ENCODE measurements at places on chromosomes 12 and 14. TPM values are rescaled to one million over a fixed set of nuclear protein-coding genes. Genes with fewer than 3 reads are reported as not detected.
A peak's percentile ranks its signal among the peaks of the same experiment; 100 is the strongest.

GRCh38 chr14:34580381-34580780 is 40.9 kb upstream of the EAPP start:
- DNase-seq = no peak

Gene ESR2
- total RNA-seq = not detected

DNA sequence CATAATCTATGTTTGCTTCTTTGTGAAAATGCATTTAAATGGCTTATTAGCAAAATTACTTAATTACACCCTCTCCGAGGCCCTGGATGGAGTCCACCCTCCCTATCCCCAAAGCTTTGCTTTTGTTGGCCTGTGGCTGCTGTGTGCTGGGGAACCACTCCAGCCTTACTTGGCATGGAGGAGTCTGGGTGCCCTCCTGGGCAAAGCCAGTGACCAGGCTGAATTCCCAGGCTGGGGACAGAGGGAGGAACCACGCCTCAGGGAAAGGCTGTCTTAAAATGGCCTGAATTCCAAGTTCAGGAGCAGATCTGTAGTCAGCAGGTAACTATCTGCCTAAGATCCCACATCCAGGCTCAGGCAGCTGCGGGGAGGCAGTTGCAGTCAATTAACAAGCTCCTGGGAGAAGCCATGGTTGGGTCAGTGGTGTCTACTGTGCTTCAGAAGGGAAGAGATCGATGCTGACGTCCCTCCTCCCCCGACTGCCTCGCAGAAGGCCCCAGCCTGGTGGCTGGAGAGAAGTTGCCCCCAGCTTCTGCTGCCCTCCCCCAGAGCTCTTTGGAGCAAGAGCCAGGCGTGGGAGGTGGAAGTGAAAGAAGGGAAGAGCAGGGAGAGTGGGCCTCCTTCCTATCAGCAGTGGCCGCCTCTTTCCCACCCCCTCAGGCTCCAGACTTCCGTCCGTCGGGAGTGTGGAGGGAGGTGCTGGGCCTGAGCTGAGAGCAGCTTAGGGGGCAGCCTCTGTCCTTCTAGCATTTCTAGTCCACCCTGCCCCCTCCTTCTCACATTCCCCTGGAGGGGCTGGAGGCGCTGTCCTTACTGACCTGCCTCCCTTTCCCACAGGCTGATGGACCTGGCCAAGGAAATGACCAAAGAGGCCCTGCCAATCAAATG is 11.3 kb downstream of the VASH1 start:
- DNase-seq = peak; percentile 62

Gene ERP27
- not detected for total RNA-seq

GRCh38 chr12:99910342-99910741 is 74.4 kb downstream of the ANKS1B start:
- no peak for DNase-seq

DNA sequence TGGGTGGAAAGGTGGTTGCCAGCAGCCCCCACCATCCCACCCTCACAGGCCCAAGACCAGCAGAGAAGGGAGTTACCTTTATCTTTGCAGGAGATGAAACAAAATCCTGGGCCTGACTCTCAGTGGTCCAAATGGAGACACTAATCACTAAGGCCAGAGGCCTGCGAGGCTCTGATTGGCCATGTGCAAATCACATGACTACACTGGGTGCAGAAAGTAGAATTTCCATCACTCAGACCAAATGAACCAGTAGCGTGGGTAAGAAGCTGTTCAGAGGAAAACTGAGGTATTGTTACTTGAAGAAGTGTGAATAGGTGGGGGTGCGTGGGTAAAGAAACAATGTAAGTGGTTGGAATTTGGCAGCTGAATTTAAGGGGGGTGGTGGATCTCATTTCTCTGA is 20.2 kb upstream of the PPP1CC start:
- DNase-seq = no peak

- DNase-seq = no peak
These were observed at the start of gene GLS2 for GRCh38 chr12:56488041-56488955. GLS2 (minus strand) TSS chr12:56488161; CDS start chr12:56488118, 43 bp downstream.

GRCh38 chr12:120048263-120048662 is 59.2 kb downstream of the BICDL1 start:
- DNase-seq = no peak

Gene DAO
- not detected for total RNA-seq

GRCh38 chr12:10501030-10501429 is 4.7 kb upstream of the EIF2S3B start:
- DNase-seq = no peak

GRCh38 chr14:79658221-79658620 is 553.1 kb downstream of the DIO2 start:
- DNase-seq = no peak

GRCh38 chr12:38883629-38884134 is 21.7 kb downstream of the CPNE8 start:
- no peak for DNase-seq

- no peak for DNase-seq
These were observed 64.5 kb upstream of the DDX11 start for GRCh38 chr12:31008961-31009840.

Gene KRT71
- total RNA-seq = not detected

DNA sequence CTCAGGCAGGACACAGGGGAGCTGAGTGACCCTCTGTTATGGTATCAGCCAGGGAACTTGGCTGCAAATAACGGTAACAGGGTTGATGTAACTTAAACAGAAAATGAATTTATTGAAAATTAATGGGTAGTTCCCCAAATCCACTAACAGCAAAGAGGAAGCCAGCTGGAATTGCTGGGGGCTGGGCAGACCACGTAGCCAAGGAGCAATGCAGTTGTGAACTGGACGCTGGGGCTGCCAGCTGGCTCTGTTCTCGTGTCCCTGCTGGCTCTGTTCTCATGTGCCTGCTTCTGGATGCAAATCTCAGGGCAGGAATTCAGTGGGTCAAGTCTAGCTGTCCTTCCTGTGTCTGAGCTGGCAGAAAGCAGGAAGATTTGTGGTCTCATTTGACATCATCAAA is 1383.3 kb upstream of the TMEM132C start:
- no peak for DNase-seq

DNA sequence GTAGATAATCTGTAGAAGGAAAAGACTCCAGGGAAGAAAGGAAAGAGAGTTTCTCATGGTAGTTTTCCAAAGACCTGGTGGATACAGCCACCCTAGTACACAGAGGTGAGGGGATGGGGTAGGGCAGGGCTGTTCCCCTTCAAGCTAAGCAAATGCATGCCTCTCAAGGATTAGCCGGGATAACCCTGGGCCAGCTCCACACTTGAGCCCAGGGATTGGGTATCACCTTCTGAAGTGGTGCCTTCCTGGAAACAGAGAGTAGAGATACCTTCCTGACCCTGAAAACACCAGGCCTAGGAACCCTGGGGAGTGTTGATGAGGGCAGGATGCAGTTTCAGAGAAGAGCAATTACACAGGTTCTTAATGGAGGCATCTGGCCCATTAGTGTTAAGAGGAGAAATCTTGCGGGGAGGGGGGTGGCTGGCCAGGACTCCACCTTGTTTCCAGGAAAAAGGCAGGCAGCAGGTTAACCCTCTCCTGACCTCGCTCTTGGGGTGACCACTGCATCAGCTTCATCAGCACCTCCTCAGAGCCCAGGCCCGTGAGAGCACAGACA is 106.9 kb upstream of the TMEM233 start:
- DNase-seq = no peak

Gene GLS2
- not detected for total RNA-seq

DNA sequence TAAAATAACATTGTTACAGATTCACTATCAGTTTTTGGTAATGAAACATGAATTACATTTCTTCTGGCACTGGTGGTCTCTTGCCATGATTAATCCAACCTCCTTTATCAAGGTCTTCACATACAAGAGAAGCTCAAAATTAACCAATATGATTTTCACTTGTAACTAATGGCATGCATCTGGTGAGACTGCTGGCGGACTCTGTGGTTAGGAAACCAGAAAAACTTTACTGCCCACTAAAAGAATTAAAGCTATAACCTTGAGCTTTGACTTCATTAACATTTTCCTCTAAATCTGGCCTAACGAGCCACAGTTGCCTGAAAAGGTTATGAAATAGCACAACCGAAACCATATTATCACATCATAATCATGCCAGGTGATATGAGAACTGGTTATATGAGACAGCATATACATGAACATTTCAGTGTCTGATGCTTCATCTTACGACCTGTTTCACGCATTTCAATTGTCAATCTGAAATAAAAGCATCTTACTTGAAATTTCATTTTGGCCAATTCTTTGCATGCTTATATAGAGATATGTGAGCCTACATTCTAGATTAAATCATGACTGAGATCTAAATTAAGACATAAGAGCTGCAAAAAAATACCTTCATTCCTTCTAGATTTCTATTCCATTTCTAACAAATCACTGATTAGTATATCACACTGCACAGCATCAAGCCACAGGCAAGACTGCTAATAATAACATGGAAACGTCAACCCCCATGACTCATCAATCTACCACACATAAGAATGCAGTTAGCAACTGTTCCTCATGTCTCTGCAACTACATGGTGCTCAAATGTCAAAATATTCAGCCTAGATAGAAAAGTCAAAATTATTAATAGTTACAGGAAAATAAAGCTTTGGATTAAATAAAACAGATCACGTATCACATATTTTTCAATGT is 89.3 kb downstream of the OSBPL8 start:
- DNase-seq = peak; percentile 78

- no peak for DNase-seq
These were observed 14.9 kb upstream of the CCDC60 start for GRCh38 chr12:119319638-119320037.

GRCh38 chr14:92409043-92409442 is 86.1 kb downstream of the SLC24A4 start:
- DNase-seq = no peak

GRCh38 chr12:120799243-120800045 is 73.8 kb downstream of the ACADS start:
- DNase-seq = no peak

- DNase-seq = no peak
These were observed 359.3 kb downstream of the BCL11B start for GRCh38 chr14:98912655-98913054.

GRCh38 chr12:71704920-71705319 is 19.0 kb downstream of the TMEM19 start:
- DNase-seq = no peak

Gene MAP1LC3B2
- total RNA-seq = 1.8 TPM

- peak; percentile 46 for DNase-seq
These were observed 87.8 kb downstream of the ZFP36L1 start for GRCh38 chr14:68704736-68705720.

DNA sequence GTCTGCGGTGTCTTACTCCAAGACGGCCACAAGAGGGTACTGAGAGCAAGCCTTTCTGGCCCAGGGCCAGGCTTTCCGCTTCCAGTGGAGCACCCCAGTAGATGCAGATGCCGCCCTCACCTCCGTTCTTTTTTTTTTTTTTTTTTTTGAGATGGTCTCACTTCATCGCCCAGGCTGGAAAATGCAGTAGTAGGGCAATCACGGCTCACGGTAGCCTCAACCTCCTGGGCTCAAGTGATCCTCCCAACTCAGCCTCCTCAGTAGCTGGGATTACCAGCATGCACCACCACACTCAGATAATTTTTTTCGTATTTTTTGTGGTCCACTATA is 5.6 kb upstream of the LBHD2 start:
- peak; percentile 73 for DNase-seq

- peak; percentile 70 for DNase-seq
These were observed 100.4 kb downstream of the RFLNA start for GRCh38 chr12:124395284-124395752.

DNA sequence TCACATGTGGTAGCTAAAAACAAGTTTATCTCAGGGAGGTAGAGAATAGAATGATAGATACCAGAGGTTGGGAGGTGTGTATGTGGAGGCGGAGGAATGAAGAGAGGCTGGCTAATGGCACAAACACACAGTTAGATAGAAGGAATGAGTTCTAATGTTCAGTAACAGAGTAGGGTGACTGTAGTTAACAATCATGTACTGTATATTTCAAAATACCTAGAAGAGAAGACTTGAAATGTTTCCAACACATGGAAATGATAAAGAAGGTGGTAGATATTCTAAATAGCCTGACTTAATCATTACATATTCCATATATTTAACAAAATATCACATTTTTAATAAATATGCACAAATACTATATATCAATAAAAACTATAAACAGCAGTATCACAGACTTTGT is 8.9 kb upstream of the IFNG-AS1 start:
- DNase-seq = no peak

Gene HPD
- total RNA-seq = 0.12 TPM

Gene PCED1B
- total RNA-seq = 0.52 TPM

GRCh38 chr14:51821822-51822221 is 38.6 kb upstream of the GNG2 start:
- DNase-seq = no peak

DNA sequence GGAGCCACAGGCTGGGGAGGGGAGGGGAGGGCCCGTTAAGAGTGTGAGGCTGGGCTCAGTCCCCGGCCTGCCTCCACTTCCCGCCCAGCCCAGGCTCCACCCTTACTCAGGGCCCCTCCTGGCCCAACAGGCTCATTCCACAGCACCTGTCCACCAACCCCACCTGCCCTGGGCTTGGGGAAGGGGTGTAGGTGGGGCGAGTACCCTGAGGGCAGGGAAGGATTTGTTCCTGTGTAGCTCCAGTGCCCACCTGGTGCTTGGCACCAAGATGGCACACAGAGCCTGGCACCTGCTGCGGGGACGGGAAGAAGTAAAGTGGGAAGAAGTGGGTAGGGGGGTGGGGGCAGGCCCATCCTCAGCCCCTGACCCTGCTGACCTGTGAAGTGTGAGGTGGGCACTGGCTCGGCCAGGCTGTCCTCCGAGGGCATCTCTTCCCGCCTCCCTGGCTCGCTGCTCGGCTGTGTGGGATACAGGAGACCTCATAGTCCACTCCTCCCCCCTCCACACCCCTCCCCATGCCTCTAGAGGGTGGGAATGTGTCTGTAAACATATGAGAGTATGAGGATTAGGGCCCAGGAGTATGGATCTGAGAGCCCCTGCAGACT is 35.1 kb downstream of the NCKAP5L start:
- DNase-seq = no peak

GRCh38 chr12:15214851-15215601 is 6.2 kb downstream of the RERG start:
- DNase-seq = no peak

- DNase-seq = no peak
These were observed 58.8 kb downstream of the TTC7B start for GRCh38 chr14:90757452-90757851.

GRCh38 chr12:94550964-94551363 is 91.3 kb upstream of the CEP83 start:
- no peak for DNase-seq

- DNase-seq = no peak
These were observed 864.2 kb downstream of the TRHDE start for GRCh38 chr12:73136386-73136785.

Gene SDR9C7
- 0.12 TPM for total RNA-seq

GRCh38 chr12:120342175-120343038 is 14.8 kb upstream of the PLA2G1B start:
- DNase-seq = no peak

Gene MYBPC1
- not detected for total RNA-seq

DNA sequence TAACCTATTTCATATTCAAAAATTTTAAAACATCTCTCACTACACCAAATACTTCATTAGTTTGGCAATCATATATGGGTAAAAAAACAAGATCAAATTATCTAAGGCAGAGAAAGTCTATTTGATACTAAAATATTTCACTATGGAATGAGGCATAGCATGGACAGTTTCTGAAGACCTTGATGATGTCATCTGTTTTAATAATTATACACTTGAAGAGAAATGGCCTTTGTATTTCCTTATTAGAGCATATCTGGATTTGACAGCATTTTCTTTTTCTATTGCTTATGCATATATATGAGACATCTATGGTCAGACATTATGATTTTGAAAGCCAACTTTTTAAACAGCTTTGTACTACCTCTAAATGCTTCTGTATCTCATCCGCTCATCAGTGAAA is 88.6 kb downstream of the DDHD1 start:
- no peak for DNase-seq

Gene LRTM2
- not detected for total RNA-seq
